ENCODE measurements at places on chromosomes 7 and 10. TPM values are rescaled to one million over a fixed set of nuclear protein-coding genes. Genes with fewer than 3 reads are reported as not detected.

The ENTPD1 gene
- 13.0 TPM for total RNA-seq

- no peak for DNase-seq
Measured at GRCh38 chr10:58641708-58642107, 129.0 kb downstream of the BICC1 start.

- DNase-seq, result no peak
Measured at GRCh38 chr7:75048435-75049379, 24.9 kb downstream of the RCC1L start.

GRCh38 chr7:1024331-1024841 lies 20.0 kb upstream of the GPR146 start:
- DNase-seq, result no peak

DNA sequence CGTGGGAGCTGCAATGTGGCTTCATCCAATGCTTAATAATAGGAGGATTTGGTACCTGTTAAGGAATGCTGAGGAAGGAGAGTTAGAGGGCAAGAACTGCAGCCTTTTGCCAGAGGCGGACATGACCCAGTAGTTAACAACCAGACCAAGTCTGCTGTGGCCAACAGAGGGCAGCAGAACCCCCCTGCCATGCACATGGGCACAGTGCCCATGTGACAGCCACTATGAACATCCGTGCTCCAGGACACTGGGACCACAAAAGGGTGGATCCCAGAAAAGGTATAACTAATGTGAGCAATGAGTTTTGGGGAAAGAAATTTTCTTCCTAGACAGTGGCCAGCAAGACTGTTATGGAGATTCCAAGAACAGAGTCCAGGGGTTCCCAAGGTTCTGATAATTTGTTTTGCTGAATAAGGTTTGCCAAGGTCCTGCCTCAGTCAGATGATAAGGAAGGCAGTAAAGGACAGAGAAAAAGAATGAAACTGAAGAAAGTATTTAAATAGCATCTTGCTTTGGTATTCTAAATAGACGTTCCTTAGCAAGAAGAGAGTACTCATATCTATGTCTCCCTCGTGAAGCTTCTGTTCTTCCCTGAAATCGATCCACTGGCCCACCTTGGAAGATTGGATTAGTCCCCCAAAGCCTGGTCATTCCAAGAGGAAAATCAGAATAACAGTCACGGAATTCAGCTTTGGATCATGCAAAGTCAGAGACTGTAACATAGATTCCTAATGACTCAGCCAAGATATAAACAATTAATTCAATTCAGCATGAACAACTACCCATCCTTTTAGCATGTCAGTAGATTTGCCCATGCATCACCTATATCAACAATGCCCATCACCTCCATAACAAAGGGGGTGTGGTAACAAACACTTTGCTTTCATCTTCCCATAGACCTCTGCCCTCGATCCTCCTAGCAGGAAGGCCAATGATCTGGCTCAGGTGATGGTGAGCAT lies 56.0 kb downstream of the LGI1 start:
- DNase-seq, result peak; percentile 71

All from activated CD4-positive, alpha-beta T cell treated with anti-CD3 and anti-CD28 coated beads, Interleukin-2, amount 10 ng/mL, durations not matched to agents 24 days and 14 days (primary cell).